Stimulated activated naive CD8-positive, alpha-beta T cell treated with anti-CD3 and anti-CD28 coated beads, Interleukin-15, Interleukin-2, amounts not matched to agents 100 U/mL and 50 U/mL, for 24 hours (primary cell): ENCODE measurements at places on chromosomes 7 and 10.
A peak's percentile ranks its signal among the peaks of the same experiment; 100 is the strongest.

GRCh38 chr10:19719284-19719683 is 96.9 kb upstream of the PLXDC2 start:
- no peak for DNase-seq

DNA sequence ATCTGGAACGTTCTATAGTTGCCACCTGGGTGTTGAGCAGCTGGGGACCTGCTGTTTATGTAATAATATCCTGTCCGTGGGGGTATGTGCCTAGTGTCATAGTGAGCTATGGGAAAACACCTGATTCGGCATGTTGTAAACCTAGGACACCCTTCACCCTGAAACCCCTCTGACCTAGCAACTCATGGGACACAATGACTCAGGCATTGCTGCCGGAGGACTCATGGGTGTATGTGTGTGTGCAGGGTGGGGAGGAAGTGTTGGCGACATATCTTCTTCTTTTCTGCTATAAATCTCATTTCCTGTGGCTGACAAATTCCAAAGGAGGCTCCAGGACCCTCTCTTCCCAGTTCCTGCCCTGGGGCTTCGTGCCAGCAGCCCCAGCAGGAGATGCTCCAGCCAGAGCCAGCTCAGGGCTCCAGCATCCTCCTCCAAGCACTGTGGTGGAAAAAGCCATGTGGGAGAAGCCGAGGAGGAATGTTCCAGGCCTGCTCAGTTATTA is 77.0 kb upstream of the PODXL start:
- DNase-seq: no peak

DNA sequence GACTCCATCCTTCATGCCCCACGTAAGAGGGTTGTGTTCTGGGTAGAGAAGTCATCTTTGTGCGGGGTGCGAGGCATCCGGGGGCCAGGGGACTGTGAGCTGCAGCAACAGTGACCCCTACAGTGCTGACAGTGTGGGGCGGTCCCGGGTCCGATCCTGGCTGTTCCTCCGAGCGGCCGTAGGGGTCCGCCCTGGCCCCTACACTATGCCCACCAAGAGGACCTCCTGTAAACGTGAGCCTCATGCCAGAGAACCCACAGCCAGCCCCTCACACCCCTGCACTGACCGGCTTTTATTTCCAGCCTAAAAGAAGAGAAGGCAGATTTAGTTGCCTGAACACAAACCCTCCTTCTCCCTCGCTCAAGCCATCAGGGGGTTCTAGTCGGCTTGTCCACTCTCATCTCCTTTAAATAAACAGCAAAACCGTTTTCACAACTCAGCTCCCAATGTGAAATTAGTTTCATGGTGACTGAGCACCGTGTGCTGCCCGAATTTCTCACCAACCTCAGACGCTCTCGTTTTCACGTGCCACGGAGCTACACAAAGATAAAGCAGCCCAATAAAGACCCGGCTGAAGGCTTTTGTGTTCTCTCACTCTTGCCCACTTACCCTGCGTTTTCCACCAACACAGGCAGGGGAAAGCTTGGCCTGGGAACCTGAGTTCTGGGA is 588.6 kb downstream of the PTPRN2 start:
- DNase-seq: no peak

DNA sequence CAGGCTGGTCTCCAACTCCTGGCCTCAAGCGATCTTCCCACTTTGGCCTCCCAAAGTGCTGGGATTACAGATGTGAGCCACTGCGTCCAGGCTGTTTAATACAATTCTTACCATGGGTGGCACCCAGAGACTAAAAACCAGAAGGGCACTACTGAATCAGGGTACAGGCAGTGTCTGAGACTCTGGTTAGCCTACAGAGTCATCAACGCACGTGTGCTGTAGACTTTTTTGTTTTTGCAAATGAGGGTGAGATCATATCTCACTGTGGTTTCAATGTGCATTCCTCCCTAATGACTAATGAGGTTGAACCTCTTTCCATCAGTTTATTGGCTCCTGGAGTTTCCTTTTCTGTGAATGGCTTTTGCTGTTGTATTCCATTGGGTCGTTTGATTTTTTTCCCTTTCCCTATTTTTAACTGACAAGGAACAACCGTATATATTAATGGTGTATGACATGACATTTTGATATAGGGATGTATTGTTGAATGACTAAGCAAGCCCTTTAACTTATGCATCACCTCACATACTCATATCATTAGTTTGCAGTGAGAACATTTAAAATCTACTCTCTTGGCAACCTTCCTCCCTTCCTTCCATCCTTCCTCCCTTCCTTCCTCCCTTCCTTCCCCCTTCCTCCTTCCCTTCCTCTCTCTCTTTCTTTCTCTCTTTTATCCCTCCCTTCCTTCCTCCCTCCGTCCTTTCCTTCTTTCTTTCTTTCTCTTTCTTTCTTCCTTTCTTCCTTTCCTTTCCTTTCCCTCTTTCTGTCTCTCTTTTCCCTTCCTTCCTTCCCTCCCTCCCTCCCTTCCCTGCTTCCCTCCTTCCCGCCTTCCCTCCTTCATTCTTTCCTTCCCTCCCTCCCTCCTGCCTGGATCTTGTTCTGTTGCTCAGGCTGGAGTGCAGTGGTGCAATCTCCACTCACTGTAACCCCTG is 9.3 kb upstream of the TMEM270 start:
- DNase-seq: no peak

GRCh38 chr7:135827391-135827790 is 78.8 kb upstream of the FAM180A start:
- no peak for DNase-seq

DNA sequence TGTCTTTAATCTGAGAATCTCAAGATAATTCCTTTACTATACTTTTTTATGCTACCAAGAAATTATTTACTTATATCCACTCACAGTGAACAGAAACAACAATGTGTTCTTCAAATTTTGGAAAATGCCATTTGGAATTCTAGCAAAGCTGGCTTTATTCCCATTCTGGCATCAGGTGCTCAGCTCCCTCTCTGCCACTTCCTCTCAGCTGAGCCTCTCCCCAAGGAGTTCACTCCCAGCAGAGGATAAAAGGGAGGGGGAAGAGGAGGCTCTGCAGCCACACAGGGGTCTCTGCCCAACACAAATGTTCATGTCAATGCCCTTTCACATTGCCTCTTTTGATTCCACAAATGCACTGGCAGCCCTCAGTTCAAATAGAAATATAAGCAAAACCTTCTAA is 116.9 kb downstream of the CPEB3 start:
- DNase-seq: no peak

DNA sequence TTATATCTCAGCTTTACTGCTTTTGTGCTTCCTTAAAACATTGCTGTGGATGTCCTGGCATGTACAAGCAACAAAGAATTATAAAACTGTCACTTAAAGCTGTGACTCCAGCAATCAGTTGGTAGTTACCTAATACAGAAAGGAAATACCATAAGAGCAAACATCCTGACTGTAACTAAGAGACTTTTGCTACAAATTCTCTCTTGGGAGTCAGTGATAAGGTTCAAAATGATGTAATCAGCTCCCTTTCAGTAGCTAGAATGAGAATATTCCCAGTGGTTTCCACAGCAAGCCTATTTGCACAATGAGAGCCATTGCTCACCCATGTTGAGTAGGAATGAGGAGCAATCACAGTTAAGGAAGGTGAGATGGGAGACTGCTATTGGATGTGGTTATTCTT is 7.6 kb downstream of the PNLIPRP1 start:
- no peak for DNase-seq

- no peak for DNase-seq
Measured at GRCh38 chr10:97683556-97684367, 3.3 kb downstream of the AVPI1 start.

DNA sequence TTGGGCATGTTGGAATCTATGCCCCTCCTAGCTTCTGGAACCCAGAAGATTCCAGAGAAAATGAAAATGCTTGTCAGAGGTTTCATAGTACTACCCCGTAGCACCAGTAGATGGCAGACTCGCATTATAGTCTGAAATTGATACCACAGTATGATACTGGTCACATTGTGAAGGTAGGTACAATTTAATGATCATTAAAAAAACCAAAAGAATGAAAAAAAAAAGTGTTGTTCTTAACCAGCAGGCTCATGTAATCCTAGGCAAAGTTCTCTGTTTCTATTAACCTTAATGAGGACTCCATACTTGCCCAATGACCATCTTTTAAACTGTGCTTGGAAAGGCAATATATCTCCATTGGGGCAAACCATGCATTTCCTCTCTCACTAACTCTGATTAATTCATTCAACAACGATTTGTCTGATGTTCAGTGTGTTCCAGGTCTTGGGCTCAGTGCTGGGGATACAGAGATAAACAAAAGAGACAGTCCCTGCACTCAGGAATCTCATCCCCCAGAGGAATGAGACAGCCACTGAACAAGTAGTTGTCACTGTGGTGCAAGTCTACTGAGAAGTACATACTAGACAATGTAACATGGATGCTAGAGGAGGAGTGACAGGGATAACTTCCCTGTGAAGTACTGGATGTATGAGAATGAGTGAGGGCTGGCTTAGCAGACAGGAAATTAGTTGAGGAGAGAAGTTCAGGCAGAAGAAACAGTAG is 223.5 kb upstream of the PHYHIPL start:
- peak; percentile 9 for DNase-seq

GRCh38 chr10:128440513-128441160 is 314.4 kb upstream of the MKI67 start:
- DNase-seq: no peak

- DNase-seq: no peak
Measured at GRCh38 chr10:79430325-79430905, 15.0 kb downstream of the ZCCHC24 start.

GRCh38 chr10:132023092-132023811 is 41.5 kb upstream of the BNIP3 start:
- peak; percentile 87 for DNase-seq

GRCh38 chr10:3104251-3104918 is 37.0 kb downstream of the PFKP start:
- no peak for DNase-seq

DNA sequence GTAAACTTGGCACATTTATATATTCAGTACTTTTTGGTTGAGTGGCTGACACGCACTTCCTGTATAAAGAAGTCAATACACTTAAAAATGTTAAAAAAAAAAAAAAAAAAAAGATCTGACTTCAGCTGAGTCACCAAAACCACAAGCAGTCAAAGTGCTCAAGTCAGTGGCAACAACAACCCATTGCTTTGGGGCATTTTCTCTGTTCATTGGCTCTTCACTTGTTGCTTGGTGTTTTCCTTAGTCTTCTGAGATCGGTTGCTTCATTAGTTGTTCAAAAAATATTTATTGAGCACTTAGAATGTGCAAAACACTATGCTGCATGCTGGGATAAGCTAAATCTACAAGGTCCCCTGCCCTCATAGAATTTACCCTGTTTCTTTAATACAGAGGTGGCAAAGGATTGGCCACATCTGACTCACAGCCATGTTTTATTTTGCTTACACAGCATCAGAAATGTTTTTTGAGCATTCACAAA is 63.7 kb downstream of the ZNRF2 start:
- peak; percentile 32 for DNase-seq

- DNase-seq: no peak
Measured at GRCh38 chr10:49569031-49569631, 30.2 kb upstream of the ERCC6 start.

- no peak for DNase-seq
Measured at GRCh38 chr7:156829669-156830336, 63.2 kb downstream of the LMBR1 start.

GRCh38 chr7:132380059-132380458 is 196.2 kb downstream of the PLXNA4 start:
- no peak for DNase-seq

- DNase-seq: no peak
Measured at GRCh38 chr10:22324413-22324812, 3.5 kb downstream of the BMI1 start.

GRCh38 chr7:119935418-119936025 is 337.5 kb upstream of the KCND2 start:
- DNase-seq: no peak

DNA sequence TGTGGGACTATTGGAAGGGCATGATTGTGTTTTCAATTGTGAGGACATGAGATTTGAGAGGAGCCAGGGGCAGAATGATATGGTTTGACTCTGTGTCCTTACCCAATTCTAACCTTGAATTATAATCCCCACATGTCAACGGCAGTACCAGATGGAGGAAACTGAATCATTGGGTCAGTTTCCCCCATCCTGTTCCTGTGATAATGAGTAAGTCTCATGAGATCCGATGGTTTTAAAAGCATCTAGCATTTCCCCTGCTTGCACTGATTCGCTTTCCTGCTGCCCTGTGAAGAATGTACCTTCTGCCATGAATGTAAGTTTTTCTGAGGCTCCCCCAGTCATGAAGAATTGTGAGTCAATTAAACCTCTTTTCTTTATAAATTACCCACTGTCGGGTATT is 1367.1 kb downstream of the XPNPEP1 start:
- no peak for DNase-seq

DNA sequence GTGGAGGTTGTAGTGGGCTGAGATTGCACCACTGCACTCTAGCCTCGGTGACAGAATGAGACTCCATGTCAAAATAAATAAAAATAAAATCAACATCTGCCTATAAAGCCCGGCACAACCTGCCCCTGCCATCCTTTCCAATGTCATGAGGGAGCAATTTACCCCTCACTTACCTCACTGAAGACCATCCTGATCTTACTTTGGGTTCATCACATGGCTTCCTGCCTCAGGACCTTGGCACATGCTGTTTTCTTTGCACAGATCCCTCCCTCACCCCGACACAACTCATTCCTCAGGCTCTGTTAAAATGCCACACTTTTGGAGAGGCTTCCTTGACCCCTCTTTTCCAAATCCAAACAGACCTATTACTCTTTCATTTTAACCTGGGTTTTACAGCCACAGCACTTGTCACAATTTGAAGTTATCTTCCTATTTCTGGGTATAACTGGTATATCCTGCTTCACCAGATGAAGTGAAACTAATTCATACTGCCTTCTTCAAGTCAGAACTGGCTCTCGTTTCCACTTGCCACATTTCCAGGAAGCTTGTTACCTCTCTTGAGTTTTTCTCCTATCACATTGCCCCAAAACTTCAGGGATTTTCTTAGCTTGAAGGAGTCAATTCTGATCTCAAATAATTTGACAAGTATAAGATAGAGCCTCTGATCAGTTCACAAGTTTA is 69.3 kb upstream of the PARD3 start:
- no peak for DNase-seq

- no peak for DNase-seq
Measured at GRCh38 chr7:157136372-157136771, 2.4 kb upstream of the UBE3C start.

GRCh38 chr7:22696541-22697228 is 30.3 kb upstream of the IL6 start:
- no peak for DNase-seq

GRCh38 chr7:36600869-36601530 is 123.3 kb downstream of the AOAH start:
- peak; percentile 36 for DNase-seq

GRCh38 chr10:124020981-124021815 is 72.2 kb downstream of the CHST15 start:
- DNase-seq: no peak

- no peak for DNase-seq
Measured at GRCh38 chr7:112069879-112070321, 136.3 kb downstream of the DOCK4 start.

- DNase-seq: no peak
Measured at GRCh38 chr7:119392-120163, 72.8 kb upstream of the FAM20C start.

- DNase-seq: no peak
Measured at GRCh38 chr10:113523071-113523470, 29.8 kb upstream of the HABP2 start.
